ENCODE measurements at places on chromosomes 1 and 21.

- no peak for DNase-seq
Measured at GRCh38 chr1:31398246-31398645, 14.8 kb upstream of the SERINC2 start.

- no peak for DNase-seq
Measured at GRCh38 chr1:17831597-17831996, 76.5 kb downstream of the ACTL8 start.

DNA sequence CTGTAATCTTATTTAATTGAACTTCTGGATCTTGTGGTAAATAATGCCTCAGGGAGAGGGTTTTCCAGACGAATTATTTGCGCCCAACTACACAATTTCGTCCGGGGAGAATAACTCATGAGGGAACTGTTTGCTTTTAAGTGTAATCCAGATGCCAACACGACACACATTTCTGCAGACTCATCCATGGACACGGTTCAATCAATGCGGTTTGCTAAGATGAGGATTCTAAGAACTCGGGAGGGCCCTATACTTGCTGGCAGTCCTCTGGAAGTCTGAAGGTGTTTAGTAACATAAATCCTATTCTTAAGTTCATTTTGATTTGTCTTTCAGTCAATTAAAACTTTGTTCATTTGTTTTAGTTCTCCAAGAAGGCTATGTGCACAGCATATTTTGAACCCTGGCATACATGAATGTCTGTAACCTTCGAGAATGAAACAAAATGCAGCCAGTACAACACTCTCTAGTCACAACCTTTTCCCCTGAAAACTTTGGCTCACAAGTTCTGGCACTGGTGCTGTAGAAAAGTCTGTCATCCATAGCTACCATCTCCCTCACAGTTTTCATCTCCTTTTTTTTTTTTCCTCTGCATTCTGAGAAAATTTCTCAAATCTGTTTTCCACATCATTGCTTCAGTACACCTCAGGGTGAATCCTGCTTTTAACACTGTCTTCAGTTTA lies 38.8 kb downstream of the DIPK1A start:
- DNase-seq = no peak

GRCh38 chr1:65469126-65469888 lies 48.8 kb downstream of the LEPR start:
- DNase-seq = no peak

DNA sequence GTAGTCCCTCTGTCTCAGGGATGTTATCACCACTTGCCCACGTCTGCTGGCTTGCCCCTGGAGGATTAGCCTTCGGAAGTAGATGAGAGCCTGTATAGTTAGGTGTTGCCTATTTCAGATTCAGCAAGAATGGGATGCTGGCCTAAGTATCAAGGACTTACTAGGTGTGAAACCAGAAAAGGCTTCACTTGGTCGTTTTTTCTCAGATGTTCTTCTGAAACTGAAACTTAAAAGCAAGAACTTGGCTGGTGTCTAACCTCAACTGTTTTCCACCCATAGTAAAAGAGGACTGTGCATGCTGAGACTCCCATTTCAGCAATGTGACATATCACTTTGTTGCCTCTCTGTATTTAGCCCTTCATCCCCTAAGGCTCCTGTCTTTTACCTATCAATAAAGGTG lies 67.0 kb upstream of the LRRC53 start:
- no peak for DNase-seq

GRCh38 chr1:201374364-201374763 lies 3.1 kb downstream of the TNNT2 start:
- no peak for DNase-seq

DNA sequence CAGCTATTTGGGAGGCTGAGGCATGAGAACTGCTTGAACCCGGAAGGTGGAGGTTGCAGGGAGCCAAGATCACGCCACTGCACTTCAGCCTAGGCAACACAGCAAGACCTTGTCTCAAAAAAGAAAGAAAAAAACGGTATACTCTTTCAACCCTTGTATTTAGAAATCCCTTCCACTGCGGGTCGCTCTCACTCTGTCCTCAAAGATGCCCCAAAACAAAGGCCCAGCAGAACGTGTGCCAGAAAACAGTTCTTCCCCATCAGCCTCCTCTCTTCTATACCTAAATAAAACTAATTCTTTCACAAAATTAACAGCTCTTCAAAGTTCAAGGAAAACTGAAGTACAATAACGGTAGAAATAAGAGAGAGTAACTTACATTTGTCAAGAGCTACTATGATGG lies 13.2 kb downstream of the SETD4 start:
- no peak for DNase-seq

- no peak for DNase-seq
Measured at GRCh38 chr1:101175466-101175865, 61.4 kb upstream of the S1PR1 start.

GRCh38 chr1:206814716-206815341 lies 42.5 kb upstream of the IL10 start:
- DNase-seq = no peak

- no peak for DNase-seq
Measured at GRCh38 chr1:203140743-203141520, 13.4 kb downstream of the ADORA1 start.

DNA sequence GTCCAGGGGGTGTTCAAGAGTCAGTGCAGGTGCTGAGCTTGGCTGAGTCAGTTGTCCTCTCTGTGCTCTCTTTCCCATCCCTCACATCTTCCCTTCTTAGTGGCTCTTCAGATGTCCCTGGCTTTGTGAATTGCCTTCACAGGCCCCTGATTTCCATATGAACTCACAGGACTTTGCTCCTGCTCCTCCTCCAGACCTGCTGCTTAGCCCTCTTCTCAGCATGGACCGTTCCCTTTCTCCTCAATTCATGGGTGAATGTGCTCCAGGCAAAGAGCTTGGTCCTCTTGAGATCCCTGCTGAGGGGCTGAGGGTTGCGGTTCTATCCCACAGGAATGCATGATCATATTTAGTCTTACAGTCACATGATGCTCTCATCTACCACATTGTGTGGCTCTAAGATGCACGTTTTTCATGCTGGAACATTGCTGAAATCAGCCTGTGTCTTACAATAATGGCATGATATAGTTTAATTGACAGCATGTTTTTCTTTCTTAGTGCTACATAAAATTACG lies 30.5 kb downstream of the CACNA1E start:
- DNase-seq = no peak

DNA sequence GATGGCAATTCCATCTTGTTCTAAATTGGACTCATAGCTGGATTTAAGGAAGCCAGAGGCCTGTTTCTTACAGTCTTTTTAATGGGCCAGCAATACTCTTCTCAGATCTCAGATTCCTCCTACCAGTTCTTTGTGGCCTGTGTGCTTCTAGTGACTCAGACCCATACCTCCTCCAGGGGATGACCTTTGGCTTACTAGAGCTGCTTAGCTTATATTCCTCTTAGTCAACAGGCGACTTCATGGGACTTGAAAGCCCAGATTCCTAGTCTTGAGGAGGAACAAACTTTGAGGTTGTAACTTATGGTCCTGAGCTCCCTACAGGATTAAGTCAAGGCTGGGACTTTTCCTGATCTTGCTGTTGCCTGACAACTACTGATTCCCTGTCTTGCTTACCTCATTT lies 12.4 kb upstream of the PAPPA2 start:
- DNase-seq = no peak

DNA sequence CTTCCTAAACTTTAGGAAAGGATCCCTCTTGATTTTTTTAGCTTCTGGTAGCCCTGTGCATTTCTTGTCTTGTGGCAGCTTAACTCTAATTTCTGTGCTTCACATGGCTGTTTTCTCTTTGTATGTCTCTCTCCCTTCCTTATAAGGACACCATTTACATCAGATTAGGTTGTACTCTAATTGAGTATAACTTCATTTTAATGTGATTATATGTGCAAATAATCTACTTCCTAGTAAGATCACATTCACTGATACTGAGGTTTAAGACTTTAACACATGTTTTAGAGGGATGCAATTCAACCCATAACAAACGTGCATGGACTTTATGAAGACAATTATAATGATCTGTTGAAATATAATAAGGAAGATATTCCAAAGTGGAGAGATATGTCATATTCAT lies 46.7 kb downstream of the RGS4 start:
- no peak for DNase-seq

- no peak for DNase-seq
Measured at GRCh38 chr1:83808536-83808935, 190.4 kb downstream of the TTLL7 start.

DNA sequence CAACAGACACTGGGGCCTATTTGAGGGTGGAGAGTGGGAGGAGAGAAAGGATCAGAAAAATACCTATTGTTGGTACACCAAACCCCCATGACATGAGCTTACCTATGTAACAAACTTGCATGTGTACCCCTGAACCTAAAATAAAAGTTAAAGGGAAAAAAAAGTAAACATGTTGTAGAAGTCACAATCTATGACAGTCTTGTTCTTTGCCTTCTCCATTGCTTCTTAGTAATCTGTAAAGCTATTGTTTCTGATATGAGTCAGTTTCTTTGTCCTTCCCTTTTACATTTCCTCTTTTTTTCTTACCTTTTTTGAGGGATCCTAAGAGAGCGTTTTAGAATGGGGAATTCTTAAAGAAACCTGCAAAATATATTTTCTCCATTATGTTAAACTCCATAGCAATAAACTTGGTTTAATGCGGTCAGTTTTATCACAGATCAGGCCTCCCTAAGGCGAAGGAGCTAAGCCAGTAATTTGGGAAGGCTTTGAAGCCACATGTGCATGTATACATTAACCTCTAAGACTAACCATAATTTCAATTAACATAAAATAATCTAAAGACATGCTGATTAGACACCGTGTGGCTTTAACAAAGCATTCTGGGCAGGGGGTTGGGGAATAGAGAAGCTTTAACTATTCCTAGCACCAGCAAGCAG lies 77.8 kb upstream of the C1orf105 start:
- no peak for DNase-seq

DNA sequence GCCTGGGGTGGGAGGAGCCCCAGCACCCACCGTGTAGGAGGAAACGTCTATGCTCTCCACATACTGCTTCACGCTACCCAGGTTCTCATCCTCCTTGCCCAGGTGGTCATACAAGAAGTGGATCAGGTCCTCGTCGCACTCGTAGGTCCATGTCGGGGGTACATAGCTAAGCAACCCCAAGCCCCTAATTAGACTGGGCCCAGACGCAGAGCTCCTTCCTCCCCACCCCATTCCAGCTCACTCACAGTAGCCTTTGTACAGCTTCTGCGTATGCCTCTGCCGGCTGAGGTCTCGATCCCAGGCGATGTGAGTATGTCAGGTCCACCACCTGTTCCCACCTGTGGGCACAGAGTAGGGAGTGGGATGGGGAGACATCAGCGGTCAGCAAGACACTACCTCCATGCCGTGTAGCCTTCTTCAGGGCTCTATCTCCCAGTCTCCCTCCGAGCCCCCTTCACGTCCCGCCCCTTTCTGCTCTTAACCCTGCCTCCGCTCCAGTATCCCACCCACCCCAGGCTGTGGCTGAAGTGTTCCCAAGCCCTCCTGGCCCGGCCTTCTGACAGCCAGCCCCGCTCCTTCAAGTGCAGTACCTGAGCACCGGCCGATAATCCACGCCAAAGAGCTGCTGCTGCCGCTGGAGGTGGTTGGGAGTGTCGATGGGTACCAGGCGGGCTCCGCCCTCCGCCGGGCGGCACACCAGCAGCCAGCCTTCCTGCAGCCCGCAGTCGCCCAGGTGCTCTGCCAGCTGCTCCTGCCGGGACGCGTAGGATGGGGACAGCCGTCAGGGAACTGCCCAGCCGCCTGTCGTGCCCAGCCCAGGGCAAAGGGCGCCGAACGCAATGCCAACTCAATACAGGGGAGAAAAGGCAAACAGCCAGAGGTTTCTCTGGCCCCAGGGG lies 919 bp downstream of the HECTD3 start:
- no peak for DNase-seq

DNA sequence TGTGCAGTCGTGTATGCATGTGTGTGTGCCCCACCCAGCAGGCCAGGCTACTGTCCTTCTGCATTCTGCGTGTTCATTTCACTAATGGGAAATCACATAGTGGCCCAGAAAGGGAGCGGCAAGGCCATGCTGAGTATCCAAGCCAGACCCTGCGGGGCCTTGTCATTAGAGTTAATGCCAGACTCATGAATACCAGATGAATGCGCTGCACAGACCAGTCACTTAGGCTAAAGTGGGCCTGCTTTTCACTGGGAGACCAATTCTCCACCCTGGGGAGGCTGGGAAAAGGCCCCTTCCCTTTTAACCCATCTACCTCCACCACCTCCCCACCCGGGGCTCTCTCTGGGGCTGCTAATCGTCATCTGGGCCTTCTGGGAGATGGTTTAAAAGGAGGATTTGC lies 17.0 kb upstream of the GRIK3 start:
- DNase-seq = no peak

- no peak for DNase-seq
Measured at GRCh38 chr1:108725906-108726305, 13.2 kb downstream of the FNDC7 start.

DNA sequence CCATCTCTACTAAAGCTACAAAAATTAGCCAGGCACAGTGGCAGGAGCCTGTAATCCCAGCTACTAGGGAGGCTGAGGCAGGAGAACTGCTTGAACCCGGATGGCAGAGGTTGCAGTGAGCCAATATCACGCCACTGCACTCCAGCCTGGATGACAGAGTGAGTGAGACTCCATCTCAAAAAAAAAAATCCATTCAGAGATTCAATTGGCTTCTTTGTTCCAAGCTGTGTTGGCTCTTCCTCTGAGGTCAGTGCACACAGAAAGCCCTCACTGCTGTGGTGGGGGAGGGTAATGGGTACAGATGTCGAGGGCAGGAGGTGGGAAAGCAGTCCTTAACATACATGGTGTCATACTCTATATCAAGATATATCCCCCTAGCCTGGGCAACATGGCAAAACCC lies 14.7 kb downstream of the TIE1 start:
- no peak for DNase-seq

DNA sequence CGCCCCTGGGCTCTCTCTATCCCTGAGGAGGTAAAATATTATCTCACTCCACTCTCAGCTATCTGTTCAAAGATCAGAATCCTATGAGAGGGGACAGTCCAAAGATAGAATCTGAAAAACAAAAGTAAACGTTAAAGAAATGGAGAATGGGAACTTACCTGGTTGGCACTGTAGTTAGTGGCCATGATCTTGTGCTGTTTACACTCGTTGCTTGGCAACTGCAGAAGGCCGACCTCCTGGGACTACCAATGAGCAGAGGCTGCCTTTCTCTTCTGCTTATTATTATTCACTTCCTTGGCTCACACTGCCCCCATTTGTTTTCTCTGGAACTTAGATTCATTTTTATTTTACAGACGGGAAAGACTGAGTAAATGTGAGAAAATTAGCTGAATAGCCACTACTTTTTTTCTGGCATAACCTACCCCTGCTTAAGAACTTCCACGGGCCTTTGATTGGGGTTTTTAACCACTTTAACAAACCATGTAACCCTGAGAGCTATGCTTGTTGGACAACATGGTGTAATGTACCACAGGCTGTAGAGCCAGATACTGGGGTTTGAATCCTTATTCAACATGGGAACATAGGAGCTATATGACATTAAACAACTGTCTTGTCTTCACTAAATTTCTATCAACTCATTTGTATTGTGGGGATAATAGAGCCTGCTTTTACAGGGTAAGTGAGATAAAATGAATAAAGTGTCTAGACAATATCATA lies at the start of gene CFAP126:
Gene CFAP126, minus strand, starts transcription at position 193 of the 717 bp plus-strand sequence. Its CDS starts 8 bp downstream, at position 185.
- peak; percentile 44 for DNase-seq
